ENCODE measurements at places on chromosomes 7 and 10.

DNA sequence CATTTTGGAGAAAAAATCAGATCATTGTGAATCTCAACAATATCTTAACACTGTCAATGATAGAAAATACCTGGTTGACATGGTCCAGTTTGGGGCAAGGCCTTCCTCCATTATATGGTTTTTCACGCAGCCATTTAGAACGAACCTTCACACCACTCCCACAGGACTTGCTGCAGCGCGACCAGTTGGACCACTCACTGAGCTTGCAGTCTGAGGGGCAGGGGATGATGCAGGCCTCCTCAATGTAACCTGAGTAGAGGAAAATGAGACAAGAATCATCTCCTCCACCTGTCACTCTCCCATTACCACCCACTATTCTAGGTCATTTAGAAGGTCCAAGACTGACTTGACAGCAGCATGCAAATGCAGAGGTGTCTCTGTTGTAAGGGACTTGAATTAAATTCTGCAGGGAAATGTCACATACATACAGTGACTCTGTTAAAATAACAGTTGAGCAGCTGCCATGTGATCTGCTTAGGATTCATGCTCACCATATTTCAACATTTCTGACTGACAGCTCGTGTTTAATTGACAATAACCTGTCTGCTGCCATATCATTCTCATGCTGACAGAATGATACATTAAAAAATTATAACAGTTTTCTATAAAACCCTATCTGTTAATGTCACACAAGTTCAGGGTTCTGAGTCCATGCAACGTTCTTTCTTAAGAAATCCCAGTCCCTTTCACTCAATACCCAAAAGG lies 403.0 kb downstream of the THSD7A start:
- no peak for DNase-seq

GRCh38 chr7:107230334-107230733 lies 61.5 kb downstream of the HBP1 start:
- no peak for DNase-seq

DNA sequence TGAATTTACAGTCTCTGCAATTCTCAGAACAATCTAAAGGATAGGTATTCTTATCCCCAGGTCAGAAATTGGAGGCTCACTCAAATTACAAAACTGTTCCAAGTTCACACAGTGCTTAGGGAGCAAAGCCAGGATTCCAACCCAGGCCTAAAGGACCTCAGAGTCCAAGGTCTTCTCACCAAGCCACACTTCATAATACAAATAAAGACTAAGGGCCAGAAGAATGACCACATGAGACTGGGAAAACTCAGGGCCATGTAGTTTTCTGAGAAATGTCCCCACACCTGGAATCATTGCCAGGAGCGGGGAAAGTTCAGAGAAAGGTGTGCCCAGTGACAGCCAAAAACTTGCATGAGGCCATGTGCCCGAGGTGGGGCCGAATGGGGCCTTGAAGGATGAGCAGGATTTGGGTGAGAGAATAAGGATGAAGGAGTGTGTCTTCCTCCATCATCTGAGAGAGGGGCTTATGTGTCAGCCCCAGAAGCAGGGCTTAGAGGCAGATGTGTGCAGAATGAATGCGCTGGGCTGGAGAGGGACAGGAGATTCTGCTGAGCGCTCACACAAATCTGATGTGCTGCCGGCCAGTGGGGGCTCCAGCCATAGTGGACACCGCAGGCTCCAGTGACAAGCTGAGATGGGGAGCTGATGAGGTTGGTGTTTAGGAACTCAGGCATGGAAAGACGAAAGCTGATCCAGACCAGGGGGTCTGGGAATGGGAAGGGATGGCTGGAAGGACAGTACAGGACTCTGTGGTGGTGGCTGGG lies 35.9 kb downstream of the BLNK start:
- DNase-seq, result no peak

GRCh38 chr7:17554341-17555015 lies 256.0 kb downstream of the AHR start:
- no peak for DNase-seq

DNA sequence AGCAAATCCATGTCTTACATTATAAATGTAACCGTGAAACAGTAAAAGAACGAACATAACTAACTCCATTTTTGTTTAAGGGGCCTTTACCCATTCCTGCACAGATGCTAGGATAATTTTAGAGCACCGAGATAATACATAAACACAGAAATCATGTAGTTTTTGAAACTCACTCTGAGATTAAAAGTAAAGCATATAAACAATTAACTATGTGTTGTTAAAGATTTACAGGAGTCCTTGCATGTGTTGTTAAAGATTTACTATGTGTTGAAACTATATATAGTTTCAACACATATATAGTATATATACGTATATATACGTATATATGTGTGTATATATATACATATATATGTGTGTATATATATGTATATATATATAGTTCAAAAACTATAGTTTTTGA lies 7.2 kb upstream of the CALML3 start:
- DNase-seq, result no peak

- DNase-seq, result no peak
These were observed 167.3 kb downstream of the CREB5 start for GRCh38 chr7:28579571-28579970.

- no peak for DNase-seq
These were observed 320.4 kb downstream of the RPS24 start for GRCh38 chr10:78354101-78354500.

DNA sequence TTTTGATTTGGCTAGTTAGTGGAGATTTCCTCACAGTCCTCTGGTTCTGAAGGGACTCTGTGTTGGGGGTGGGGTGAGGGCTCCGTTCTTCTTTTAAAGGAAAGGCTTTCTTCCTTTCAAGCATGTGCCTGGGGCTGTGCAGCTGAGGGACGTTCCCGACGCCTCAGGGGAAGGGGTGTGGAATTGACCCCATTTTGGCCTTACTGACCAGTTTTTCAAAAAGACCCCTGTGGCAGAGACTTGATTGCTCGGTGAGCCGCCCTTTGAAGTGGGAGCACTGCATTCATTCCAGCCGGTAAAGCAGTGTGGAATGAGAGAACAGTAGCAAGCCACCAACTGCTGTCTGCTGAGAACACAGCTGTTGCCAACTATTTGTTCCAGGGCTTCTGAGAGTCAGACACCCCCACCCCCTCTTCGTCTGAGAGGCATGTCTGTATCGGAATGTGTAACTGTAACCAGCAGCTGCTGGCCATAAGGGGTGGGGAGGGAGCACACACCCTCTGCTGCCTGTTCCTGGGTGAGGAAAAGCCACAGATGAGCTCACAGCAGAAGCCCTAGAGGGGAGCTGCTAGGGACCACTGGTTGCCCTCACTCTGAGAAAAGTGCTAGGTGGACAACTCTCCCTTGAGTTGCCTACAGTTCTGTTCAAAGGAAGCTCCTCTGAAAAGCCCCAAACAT lies 33.2 kb downstream of the WBP1L start:
- no peak for DNase-seq

All from stimulated activated CD8-positive, alpha-beta memory T cell treated with anti-CD3 and anti-CD28 coated beads, Interleukin-7, amount 100 ng/mL, for 48 hours (primary cell).